ENCODE measurements at places on chromosomes 6 and 20.

GRCh38 chr20:58836616-58837204 lies 14.0 kb downstream of the GNAS-AS1 start:
- DNase-seq = no peak

- DNase-seq = no peak
Measured at GRCh38 chr6:106249658-106250057, 75.9 kb downstream of the ATG5 start.

- DNase-seq = no peak
Measured at GRCh38 chr20:63228806-63229205, 6.9 kb upstream of the BIRC7 start.

DNA sequence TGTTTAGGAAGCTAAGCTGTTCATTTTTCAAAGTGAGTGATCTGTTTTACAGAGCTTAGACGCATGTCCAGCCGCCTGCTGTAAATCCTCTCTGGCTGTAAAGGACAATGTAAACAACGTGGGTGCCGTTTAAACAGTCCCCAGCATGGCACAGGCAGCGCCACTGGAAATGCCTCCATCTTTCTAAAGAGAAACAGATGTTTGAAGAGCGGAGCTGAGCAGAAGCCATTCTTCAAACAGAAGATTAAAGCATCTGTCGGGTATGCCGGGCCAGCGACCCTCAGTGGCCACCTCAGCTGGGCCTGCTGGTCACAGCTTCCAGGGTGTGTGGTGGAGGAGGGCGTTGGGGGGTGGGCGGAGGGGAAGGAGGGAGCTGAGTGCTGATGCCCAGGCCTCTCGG lies 138.6 kb downstream of the ERMARD start:
- no peak for DNase-seq

- no peak for DNase-seq
Measured at GRCh38 chr6:133697666-133698065, 191.2 kb upstream of the TCF21 start.

DNA sequence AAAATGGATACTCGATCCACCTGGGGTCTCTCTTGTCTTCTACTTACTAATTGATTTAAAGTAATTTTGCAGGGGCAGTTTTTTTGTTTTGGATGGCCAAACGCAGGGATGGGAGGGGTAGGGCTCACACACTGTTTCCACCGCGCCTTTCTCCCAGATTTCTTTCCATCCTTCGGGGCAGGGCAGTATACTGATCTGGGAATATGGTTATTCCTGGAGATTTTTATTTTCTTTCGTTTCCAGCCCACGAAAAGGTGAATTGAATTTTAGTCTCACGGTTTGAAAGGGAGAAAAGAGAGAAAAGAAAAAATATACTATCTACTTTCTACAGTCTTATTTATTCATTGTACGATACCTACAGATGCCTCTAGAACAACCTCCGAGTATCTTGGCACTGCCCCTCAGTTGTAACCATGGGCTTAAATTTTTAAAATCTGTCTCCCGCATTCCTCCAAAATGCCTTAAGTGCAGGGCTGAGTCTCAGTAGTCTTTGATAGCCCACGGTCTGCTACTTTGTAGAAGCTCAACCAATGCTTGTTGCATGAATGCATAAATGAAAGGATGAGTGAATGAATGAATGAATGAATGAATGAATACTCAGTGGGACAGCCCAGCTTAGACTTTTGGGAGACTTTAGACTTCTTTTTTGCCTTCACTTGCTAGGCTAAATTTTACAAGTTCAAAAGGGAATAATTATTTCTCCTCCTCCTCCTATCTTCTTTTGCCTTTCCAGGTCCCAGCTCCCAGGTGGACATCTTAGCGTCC lies 18.1 kb upstream of the TRIM27 start:
- DNase-seq = peak; percentile 31

DNA sequence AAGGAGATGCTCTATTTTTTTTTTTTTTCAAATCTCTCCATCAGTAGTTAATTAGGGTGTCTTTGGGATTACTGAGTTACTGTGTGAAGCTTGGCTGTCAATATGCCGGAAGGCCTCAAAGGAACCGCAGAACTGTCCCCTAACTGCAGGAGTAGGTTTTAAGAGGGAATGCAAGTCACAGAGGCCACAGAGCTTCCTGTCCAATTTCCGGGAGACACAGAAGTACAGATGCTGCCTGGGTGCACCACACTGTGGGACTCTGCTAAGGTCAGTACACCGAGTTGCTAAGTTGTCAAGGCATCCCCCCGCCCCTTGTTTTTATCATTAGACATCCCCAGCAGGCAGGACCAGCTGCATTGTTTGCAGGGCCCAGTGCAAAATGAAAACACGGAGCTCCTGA lies 120.2 kb upstream of the RAB32 start:
- no peak for DNase-seq

DNA sequence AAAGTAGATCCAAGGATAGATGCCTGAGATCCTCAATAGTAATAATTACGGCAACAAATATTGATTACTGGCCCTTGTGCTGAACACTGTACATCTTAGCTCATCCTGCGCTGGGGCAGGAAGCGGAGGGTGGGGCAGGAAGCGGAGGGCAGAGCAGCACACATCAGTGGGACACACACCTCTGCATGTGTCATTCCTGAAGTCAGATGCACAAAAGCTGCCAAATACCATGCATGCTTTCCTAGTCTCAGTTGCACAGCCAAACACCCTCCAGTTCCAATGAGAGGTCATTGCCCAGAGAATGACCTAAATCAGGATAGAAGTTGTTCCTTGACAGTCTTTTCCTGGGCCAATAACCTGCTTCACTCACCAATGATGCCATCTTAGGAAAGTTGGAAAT lies 74.4 kb upstream of the FOXC1 start:
- no peak for DNase-seq

DNA sequence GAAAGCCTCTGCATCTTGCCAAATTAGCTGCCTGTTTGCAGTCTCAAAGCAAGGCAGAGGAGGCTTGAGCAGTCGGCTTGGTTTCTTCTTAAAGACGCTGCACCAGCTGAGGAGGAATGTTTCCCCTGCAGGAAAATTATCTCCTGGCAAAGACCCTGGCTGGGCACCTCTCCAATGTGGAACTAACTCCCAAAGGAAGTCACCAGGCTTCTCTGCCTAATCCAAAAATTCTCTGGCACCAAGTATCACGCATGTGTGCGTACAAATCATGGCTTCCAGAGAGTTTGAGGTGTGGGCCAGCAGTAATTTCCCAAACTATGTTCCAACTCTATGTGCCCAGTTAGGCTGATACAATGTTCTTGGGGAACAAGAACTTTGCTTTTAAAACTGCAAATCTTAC lies 176.2 kb downstream of the KIF16B start:
- DNase-seq = no peak

GRCh38 chr6:36297051-36297450 lies 27.2 kb downstream of the PNPLA1 start:
- DNase-seq = no peak

DNA sequence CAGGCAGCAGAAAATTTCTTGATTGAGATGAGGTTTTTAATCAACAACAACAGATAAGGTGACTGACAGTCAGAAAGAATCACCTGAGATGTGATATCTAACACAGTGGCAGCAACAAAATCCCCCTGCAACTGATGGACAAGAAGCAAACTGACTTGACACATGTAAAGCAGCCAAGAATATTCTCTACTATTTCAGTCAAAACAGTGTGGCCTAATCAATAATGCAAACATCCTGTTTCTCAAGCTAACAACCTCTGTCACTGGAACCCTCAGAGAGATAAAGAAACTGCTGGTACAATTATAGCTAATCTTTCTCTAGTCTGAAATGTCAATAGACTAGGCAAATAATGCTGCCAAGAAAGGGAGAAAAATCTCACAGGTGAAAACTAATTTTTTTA lies 4.6 kb upstream of the CGA start:
- no peak for DNase-seq

DNA sequence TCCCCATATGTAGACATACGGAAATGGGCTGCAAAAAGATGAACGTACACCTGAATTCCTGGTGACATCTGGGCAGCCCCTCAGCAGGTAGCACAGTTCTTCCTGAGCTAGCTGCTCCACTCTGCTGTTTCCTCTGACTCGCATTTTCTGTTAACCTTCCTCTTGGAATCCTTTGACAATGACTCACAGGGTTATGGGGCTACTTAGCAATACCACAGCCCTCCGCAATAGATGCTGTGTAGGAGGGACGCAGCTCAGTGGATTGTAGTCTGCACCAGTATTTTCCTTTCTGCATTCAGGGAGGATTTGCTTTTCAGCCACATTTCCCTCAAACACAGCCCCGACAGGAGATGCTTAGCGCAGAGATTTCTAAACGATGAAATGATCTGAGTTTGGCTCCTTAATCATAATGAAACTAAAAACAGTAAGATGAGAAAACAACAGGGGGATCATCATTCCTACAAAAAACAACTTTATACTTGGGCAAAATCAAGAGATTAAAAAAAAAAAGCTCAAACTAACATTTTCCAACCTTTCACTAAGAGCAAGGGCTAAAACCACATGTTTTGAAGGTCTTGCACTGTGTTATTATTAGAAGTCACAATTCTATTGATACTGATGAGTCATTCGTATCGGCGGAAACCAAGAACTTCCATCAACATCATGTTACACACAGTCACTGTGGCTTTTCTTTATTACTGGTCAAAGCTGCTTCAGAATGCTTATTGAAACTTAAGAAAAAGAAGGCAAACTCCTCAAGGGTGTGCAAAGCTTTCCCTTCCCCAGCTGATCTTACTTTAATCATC lies 12.2 kb downstream of the BACH2 start:
- DNase-seq = peak; percentile 77

- DNase-seq = no peak
Measured at GRCh38 chr6:108689272-108690161, 128.8 kb downstream of the FOXO3 start.

- no peak for DNase-seq
Measured at GRCh38 chr6:347951-348859, 43.3 kb upstream of the IRF4 start.

- no peak for DNase-seq
Measured at GRCh38 chr20:61629602-61630390, 377.7 kb downstream of the CDH4 start.

GRCh38 chr20:34943808-34944567 lies 11.6 kb downstream of the GSS start:
- no peak for DNase-seq

GRCh38 chr6:149903938-149904611 lies 6.2 kb upstream of the RAET1E start:
- no peak for DNase-seq

Measured in amniotic stem cell (primary cell).